ENCODE measurements at places on chromosomes 16 and 17. TPM values are rescaled to one million over a fixed set of nuclear protein-coding genes. Genes with fewer than 3 reads are reported as not detected.

The CD7 gene
- 0.47 TPM for total RNA-seq

DNA sequence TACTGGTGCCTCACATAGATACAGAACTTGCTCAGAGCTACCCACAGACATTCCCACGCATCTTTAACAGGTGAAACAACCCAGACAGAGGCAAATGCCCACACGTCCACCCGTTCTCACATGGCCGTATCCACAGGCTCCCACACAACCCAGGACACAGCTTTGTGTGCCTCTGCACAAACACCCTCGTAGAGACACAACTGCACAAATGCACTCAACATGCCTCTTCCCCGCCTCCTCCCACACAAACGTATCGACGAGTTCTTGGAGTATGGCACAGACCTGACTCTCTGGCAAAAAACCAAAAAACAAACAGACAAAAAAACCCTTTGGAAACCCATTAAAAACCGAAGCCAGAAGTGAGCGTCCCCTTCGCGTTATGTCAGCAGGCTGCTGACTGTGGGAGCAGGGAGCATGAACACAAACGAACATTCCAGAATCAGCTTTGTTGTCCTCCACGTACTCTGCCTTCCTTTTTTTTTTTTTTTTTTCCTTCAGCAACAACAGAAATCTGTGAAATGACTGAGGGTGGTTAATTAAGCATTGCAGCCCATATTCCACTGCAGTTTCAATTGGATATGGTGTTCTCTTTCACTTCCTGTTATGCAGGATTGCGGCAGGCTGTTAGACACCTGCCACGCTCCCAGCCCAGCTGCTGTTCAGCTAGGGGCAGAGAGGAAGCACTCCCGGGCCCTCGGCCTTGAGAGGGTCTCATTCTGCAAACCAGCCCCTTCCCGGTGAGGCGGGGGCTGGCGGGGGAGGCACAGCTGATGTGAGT, 313.7 kb downstream of the MAF start:
- DNase-seq, result peak; percentile 51

The ERN2 gene
- total RNA-seq, result not detected

DNA sequence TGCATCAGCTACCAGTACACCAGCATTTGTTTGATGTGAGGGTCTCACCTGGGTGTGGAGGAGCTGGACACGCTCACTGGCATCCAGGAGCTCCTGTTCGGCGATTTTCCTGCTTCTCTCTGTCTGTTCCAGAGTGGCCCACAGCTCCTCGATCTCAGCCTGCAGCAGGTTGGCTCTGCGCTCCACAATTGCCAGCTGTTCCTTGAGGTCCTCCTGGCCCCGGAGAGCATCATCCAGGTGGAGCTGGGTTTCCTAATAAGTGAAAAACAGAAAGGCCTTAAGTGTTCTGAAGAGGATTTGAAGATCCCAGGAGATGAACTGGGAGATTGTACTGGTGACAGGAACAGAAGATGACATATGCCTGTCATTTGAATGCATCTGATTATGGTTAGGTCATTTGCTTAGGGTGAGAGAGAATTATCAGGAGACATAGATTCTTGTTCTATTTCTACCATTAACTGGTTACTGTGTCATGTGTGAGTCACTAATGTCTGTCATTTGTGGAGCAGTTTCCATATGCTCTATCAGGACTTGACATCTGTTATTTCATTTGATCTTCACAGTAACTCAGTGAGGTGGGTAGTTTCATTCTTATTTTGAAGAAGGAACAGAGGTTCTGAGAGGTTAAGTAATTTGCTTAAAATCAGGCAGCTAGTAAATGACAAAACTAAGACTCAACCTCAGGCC, 21.5 kb upstream of the MYH13 start:
- DNase-seq, result no peak
